Stimulated activated naive CD8-positive, alpha-beta T cell treated with anti-CD3 and anti-CD28 coated beads, Interleukin-15, amount 100 ng/mL, for 72 hours (primary cell): ENCODE measurements at places on chromosomes 6 and 20.
A peak's percentile ranks its signal among the peaks of the same experiment; 100 is the strongest.

DNA sequence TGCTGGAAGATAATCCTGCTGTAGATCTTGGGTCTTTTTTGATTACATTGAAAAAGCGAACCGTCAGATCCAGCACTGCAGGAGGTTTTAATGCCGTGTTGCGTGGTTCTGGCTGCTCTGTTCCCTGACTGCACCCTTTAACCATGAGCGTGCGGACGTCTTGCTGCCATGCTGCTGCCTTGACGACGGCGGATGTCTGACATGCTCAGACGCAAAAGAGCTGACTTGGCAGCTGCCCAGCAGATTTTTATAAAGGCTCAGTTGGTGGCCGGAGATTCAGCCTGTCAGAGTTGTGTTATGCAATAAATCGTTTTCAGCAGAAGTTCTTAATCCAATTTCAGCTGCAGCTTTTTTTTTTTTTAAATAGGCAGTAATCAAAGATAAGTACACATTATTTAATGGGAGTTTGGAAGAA, 119.4 kb downstream of the JARID2 start:
- DNase-seq, result peak; percentile 60

DNA sequence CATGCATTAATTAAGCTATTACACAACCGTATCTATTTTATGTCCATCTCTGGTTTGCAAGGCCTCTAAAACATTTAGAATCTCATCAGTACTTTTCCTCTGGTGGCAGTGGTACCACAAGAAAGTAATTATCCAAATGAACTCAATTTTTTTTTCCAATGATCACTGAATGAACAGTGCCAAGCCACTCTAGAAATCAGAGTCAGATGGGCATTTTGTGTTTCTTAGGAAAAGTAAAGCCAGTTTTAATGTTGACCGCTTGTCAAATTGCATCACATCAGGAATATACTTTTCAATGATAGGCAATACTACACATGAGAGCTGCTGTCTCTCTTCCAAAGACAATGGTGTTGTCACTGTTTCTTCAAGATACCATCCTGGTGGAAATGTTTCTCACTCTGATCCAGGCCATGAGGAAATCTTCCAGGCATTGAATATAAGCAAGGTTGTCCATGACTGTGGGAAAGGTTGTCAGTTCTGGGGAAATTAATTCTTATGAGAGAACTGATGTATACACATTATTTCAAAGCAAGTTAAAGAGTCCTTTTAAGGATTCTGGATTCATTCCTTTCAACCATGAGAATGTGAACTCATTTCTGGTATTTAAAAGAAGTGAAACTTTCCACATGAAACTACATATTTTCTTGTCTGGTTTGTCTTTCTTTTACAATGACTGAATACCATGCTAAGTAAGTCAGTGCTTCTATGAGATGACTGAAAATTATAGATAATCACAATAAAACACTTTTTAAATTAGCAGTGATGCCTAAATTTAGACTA, 108.8 kb upstream of the TCF21 start:
- no peak for DNase-seq

- DNase-seq, result no peak
These were observed 37.7 kb upstream of the DEFB112 start for GRCh38 chr6:50087231-50087954.

DNA sequence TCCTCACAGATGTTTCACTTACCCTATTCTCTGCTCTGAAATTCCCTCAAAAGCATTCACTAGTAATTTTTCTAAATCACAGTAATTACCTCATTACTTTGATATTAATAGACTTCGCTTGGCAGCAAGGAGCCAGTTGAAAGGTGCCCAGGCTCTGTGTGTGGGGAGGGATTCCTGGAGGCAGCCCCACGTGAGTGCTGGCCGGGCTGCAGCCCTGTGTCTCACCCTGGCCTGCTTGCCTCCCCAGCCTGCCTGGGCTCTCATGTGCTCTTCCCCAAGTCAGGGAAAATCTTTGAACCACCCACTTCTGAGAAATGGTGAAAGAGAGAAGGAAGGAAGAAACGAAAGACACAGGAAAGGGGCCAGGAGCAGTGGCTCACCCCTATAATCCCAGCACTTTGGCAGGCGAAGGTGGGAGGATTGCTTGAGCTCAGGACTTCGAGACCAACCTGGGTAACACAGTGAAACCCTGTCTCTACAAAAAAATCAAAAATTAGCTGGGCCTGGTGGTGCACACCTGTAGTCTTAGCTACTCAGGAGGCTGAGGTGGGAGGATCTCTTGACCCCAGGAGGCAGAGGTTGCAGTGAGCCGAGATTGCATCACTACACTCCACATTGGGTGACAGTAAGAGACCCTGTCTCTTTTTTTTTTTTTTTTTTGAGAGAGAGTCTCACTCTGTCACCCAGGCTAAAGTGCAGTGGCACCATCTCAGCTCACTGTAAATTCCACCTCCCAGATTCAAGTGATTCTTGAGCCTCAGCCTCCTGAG, 20.0 kb upstream of the SNTA1 start:
- no peak for DNase-seq

GRCh38 chr20:46221256-46221833, 87.0 kb downstream of the CDH22 start:
- no peak for DNase-seq

GRCh38 chr6:27867051-27867944, 44.9 kb downstream of the OR2B2 start:
- peak; percentile 93 for DNase-seq

DNA sequence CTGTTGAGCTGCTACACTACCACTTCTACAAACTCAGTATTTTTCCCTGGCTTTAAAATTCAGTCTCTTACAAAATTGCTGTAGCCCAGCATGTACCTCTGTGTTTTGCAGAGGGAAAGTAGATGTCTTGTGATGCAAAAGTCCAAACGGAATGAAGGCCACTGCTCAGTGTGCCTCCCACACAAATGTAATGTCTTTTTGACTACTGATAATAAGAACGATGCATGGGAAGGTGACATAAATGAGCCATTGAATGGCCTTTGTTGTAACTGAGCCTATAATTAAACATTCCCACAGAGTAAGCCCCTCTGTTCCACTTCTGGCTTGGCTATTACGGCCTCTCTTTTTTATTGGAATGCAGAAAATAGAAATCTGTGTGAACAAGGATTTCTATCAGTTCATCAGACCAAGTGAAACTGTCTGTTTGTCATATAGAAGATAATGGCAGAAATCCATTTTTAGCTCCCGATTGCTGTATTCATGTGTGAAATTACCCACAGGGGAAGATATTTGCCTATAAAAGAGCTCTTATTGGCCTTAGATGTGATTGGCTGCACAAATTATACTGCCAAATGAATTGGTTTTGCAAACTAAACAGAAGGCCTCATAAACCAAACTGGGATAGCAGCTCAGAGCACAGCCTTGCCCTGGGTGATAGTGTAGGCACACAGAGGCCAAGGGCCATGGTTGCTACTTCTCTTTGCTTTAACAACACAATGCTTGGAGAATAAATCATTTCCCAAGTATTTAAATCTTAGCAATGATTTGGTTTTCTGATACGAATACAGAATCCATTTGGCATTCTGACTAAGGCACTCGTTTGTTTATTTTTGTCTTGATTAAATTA, 241.5 kb upstream of the PLN start:
- no peak for DNase-seq

GRCh38 chr6:89048985-89049384, 31.6 kb upstream of the PNRC1 start:
- no peak for DNase-seq

DNA sequence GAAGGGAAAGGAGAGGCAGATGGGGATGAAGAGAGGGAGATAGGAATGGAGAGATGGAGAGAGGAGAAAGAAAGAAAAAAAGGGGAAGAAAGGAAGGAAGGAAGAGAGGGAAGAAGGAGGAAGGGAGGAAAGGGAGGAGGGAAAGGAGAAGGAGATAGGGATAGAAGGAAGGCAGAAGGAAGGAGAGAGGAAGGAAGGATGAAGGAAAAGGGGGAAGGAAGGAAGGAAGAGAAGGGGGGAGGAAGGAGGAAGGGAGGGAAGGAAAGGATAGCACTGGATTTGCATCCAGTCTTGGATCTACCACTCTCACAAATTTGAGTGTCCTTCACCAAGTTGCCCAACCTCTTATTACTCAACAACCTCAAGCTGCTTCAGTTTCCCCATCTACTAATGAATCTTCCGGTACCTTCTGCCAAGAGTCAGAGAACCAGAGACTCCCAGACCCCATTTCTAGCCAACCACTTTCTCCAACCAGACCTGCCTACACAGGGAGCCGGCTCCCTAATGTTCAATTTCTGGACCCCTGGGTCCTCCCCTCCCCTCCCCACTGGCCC, 79.7 kb upstream of the FOXP4 start:
- no peak for DNase-seq

DNA sequence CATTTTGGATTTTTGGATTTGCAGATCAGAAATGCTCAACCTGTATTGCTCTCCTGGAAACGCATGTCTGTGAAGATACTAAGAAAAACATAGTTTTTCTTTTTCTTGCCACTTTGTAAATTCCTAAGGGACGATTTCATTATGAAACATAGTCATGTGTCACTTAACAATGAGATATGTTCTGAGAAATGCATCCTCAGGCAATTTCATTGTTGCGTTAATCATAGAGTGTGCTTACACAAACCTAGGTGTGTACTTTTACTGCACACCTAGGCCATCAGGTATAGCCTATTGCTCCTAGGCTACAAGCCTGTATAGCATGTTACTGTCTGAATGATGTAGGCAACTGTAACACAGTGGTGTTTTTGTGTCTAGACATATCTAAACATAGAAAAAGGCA, 13.4 kb upstream of the THEMIS start:
- DNase-seq, result no peak
